Left renal cortex interstitium (tissue), 4 donors: ENCODE measurements at places on chromosomes 5 and 9.

DNA sequence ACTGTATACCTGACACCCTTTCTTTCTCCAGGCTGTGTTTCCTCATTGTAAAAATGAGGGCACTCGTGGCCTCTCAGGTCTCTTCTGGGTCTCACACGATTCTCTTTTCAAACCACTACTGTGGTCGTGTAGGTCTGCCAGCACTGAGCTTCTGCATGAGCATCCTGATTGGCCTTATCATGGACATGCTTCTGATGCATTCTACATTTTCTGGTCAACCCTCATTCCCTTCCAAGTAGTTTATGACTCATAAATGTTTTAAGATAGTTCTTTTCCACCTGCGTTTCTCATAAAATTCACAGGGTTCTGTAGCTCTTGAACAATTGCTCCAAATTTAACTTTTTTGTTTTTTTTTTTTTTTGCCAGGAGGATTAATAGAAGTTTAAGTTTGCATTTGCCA is 294.8 kb downstream of the KCTD16 start:
- no peak for DNase-seq

DNA sequence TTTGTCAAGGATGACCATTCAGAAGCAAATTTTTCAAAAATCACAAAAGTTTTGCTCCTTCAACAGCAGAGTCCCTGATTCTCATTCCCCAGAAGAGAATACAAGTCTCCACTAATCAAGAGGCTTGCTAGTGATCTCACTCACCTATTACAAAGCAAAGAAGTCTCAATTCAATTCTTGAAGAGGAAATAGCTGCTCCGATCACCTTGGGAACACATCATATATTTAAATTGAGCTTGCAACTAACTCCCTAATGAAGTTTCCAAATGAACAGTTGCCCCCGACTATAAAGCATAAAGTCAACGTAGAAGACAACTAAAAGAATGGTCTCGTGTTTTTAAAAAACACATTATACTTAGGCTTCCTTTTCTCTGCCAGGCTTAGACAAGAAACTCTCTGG is 1.6 kb downstream of the LIFR start:
- DNase-seq, result no peak

DNA sequence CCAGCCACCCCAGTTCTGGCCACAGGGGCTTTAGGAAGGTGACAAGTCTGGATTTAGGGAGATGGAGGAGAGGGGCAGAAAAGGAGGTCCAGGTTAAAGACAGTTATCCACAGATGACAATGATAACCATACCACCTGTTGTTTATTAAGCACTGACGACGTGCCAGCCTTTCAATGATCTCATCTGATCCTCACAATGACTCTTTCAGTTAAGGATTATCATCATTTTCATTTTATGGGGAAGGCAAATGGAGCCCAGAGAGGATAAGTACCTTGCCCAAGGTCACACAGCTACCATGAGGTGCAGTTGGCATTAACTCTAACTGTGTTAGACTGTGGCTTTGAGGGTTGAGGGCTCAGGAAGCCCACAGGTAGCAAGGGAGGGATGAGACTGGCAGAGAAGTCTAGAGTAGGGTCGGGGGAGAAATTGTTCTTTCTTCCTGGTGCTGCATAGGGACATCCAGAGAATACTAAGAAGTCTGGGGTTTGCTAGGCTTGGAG is 21.5 kb upstream of the JADE2 start:
- DNase-seq, result no peak

GRCh38 chr5:100609594-100609993 is 74.4 kb downstream of the FAM174A start:
- DNase-seq, result no peak

DNA sequence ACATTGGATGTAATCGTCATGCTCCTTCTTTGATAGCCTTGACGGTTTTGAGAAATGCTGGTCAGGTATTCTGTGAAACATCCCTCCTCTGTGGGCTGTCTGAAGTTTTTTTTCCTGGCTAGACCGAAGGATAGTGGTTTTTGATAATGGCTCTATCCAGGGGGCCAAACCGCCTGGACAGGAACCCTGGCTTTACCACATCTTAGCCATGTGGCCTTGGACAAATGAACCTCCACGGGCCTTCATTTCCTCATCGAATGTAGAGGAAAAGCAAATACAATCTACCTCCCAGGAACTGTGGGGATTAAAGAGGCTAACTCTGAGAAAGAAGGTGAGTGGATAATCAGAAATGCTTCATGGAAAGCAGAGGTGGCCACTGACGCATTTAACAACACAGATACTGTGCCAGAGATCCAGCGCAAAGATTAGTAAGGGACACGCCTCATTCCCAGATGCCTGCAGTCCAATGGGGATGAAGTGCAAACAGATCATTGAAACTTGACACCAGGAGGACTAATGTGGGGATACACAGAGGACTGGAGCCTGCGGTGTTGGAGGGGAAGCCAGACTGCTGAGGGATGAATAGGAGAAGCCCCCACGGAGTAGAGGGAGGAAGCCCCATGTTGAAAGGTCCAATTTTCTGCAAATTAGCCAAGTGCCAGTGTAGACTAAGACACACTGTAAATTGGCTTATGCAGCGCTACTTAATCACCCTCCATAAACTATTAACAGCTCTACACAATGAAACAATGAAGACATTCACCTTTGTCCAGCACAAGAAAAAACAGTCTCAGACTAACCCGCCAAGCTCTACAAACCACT is 41.6 kb downstream of the MYO10 start:
- DNase-seq, result no peak

GRCh38 chr9:87557996-87558395 is 60.3 kb downstream of the DAPK1 start:
- DNase-seq, result no peak

- DNase-seq, result no peak
Measured at GRCh38 chr5:58394339-58394738, 65.5 kb downstream of the PLK2 start.

DNA sequence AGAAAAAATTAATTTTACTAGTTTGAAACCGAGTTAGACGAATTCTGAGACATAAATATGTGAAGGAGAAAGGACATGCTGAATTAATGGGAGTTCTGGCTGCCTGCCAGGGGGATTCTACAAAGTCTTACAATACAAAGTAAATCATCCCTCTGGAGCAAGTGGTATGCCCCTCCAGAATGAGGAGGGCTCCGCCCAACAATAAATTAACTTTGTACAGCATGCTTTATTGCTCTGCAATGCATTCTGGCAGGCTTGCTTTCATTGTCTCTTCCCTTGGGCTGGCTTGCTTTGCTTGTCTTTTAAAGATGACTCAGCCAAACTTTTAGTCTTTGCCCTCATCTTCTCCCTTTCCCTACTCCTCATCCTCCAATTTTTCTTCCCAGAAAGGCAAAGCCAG is 11.7 kb upstream of the PCDHB1 start:
- no peak for DNase-seq

GRCh38 chr9:80632041-80632440 is 1057.3 kb downstream of the TLE1 start:
- no peak for DNase-seq

- no peak for DNase-seq
Measured at GRCh38 chr5:68688547-68688946, 405.3 kb upstream of the SLC30A5 start.

- DNase-seq, result no peak
Measured at GRCh38 chr9:68961587-68961986, 52.3 kb downstream of the PRKACG start.

GRCh38 chr9:4618700-4619099 is 43.4 kb upstream of the PLPP6 start:
- DNase-seq, result no peak

DNA sequence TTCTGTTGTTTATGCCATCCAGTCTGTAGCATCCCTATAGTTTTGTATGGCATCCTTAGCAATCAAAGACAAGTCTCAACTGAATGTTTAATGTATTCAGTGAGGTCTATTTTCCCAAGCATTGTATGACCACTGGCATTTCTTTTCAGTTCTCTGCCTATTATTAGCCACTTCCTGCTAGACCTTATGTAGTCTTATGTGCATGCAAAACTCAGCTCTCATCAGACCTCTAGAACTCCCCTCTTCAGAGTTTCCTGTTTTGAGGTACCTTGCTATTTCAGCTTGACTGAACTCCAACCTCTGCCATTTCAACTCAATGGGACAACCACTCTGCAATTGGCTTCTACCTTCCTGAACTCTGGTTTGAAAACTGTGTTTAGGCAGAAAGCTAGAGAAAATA is 113.2 kb downstream of the SLC25A46 start:
- DNase-seq, result no peak
